ENCODE measurements at places on chromosomes 12 and 14.

DNA sequence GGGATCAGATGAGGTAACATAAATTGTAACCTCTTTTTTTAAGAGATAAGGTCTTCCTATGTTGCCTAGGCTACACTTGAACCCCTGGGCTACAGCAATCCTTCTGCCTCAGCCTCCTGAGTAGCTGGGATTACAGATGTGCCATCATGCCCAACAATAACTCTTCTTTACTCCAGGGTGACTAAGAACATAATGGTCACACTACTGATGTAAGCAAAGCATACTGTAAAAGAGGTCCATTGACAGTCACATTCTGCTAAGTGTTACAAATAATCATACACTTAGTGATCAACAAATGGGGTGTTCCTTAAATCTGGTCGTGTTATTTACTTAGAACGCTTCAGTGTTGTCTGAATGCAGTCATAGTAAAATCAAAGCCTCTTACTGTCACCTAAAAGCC is 68.9 kb downstream of the EPS8 start:
- no peak for DNase-seq

DNA sequence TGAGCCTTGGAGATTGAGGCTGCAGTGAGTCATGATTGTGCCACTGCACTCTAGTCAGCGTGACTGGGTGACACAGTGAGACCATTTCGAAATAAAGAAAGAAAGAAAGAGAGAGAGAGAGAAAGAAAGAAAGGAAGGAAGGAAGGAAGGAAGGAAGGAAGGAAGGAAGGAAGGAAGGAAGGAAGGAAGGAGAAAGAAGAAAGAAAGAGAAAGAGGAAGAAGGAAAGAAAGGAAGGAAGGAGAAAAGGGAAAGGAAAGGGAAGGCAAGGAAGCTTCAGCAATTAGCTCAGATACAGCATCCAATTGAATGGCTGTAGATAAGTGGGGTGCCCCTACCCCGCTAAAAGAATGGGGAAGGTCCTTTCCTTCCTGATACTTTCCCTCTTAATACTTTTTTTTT is 9.5 kb upstream of the NAA30 start:
- DNase-seq, result no peak

GRCh38 chr14:68822132-68822651 is 29.3 kb upstream of the ZFP36L1 start:
- DNase-seq, result no peak

- peak; percentile 50 for DNase-seq
These were observed 608 bp downstream of the PTGES3 start for GRCh38 chr12:56687223-56688128.

DNA sequence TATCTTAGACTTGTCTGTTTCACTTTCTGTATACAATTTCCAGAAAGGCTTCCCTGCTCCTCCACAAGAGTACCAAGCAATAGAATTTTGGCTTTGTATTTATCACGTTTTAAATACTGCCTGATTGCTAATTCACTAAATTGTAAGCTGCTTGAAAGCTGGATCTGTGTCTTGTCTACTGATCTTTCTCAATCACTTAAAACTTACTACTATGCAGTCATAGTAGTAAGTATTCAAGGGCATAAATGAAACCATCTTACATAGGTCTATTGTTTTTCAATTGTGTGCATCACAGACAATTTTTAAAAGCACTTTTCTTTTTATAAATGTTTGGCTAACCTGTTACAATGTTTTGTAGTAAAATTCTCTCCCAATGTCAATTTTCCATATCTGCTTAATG is 1.2 kb upstream of the GLIPR1L2 start:
- DNase-seq, result no peak

GRCh38 chr14:76963372-76963771 is 65.1 kb downstream of the IRF2BPL start:
- DNase-seq, result no peak

DNA sequence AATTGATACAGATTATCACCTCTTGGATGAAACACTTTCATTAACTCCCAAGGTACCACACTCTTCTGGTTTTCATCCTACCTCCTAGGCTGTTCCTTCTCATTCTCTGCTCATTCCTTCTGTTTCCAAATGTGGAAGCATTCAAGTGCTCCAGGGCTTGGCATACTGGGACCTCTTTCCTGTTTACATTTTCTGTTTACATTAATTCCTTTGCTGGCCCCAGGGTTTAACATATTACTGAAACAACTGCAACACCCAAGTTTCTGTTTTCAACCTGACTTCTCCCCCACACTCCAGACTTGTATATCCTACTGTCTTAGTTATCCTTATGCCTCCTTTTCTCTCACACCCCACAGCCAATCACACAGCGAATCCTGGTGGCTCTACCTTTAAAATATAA is 386.3 kb upstream of the GARIN6 start:
- DNase-seq, result no peak

- no peak for DNase-seq
These were observed 29.6 kb downstream of the HIP1R start for GRCh38 chr12:122864894-122865253.

GRCh38 chr12:61554268-61555008 is 705.8 kb upstream of the USP15 start:
- DNase-seq, result no peak

- no peak for DNase-seq
These were observed 41.3 kb downstream of the CD9 start for GRCh38 chr12:6241495-6241894.

- DNase-seq, result no peak
These were observed 371.8 kb downstream of the BCL11B start for GRCh38 chr14:98900236-98900635.

- DNase-seq, result no peak
These were observed 127.1 kb downstream of the TMEM30B start for GRCh38 chr14:61153914-61154545.

GRCh38 chr12:31631809-31632208 is 27.7 kb upstream of the ETFBKMT start:
- DNase-seq, result no peak

DNA sequence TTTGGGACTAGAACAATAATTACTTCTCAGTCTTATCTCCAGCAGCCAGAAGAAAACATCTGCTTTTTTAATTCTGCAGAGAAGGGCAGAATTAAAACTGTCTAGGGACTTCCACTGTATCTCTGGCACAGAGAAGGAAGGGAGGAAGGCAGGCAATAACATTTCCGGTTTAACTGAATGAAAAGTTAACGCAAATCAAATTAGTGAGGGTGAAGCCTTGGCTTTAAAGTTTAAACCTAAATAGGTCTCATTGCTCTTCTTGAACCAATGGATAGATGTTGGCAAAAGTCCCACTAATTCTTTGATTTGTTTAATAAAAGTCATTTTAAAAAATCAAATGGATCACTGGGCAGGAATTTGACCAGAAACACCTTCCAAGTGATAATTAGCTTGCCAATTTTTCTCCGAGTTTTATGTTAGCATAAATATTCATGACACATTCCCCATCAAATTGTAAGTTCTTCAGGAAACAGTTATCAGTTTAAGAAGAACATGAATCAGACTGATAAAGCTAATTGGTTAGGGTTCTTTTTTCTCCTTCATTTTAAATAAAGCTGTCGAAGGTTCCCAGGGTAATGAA is 181.9 kb downstream of the SLC15A5 start:
- DNase-seq, result no peak

DNA sequence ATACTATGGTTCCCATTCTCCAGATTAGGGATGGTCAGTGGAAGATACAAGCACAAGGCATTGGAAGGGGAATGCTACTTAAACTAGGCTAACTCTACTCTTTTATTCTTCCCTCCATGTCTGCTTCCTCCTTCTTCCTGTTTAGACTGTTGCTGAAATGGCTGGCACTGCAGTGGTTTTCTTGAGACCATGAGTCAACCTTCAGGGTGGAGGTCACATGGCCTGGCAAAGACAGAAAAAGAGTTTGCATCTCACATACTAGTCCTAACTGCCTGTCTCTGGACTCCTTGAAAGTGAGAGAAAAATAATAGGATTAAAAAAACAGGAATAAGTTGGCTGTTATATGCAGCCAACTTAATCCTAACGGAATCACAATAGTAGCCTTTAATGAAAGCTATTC is 37.0 kb downstream of the ALDH1L2 start:
- no peak for DNase-seq

DNA sequence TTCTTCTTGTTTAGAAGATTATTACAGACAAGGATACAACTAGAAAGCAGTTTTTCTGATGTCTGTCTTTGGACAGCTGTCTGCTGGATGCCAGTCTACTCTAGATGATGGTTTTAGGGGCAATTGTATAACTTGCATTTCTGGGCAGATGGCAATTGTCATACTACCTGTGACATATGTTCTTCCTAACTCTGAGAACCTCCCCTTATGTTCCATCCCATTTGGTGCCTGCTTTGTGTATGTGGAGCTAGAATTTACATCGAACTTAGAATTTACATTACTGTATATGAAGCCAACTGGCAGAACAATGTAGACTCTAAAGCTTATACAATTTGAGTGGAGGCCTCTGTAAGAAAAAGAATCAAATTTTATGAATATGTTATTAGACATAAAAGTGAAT is 430.2 kb upstream of the SEL1L start:
- DNase-seq, result no peak

DNA sequence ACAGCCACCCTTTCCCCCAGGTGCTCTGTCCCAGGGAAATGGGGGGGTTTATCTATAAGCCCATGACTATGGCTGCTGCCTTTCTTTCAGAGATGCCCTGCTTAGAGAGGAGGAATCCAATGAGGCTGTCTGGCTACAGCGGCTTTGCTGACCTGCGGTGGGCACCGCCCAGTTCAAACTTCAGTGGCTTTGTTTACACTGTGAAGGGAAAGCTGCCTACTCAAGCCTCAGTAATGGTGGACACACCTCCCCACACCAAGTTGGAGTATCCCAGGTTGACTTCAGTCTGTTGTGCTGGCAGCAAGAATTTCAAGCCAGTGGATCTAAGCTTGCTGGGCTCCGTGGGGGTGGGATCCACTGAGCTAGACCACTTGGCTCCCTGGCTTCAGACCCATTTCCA is 869.2 kb downstream of the SLC6A15 start:
- DNase-seq, result no peak

GRCh38 chr14:21454843-21455544 is 929 bp downstream of the CHD8 start:
- no peak for DNase-seq

- no peak for DNase-seq
These were observed 150.8 kb downstream of the PRKCH start for GRCh38 chr14:61472011-61472672.

- DNase-seq, result no peak
These were observed 603.9 kb downstream of the FSCB start for GRCh38 chr14:43903209-43903608.

DNA sequence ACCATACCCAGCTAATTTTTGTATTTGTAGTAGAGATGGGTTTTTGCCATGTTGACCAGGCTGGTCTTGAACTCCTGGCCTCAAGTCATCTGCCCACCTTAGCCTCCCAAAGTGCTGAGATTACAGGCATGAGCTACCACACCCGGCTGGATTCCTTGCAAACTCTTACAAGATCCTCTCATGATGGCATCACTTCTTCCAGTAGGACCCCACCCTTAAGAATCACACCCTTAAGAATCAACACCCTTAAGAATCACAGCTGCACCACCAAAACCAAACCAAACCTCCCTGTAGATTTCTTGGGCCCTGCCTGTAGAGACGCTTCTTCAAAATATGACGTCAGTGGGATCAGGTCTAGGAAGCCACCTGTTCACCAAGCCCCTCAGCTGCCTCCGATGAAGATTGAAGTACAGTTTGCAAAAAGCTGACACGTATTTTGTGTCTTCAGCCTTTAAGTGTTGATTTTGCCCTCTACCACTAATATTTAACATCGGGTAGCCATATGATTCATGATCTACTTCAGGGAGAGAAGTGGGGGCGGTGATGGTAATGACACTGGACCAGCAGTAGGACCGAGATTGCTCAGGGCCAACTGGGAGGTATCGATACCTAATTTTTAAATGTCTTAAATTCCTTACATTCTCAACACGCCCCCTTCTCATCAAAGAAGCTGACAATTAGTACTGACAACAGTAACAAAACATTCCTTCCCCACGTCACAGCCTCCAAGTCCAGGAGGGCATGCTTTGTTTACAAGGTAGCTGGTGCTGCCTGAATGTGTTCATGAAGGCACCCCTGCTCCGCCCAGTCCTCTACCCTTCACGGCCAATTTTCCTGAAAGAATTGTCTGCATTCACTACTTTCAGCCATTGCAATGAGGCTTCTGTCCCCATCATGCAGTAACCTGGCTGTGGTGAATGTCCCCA is 57.2 kb downstream of the ESRRB start:
- no peak for DNase-seq

DNA sequence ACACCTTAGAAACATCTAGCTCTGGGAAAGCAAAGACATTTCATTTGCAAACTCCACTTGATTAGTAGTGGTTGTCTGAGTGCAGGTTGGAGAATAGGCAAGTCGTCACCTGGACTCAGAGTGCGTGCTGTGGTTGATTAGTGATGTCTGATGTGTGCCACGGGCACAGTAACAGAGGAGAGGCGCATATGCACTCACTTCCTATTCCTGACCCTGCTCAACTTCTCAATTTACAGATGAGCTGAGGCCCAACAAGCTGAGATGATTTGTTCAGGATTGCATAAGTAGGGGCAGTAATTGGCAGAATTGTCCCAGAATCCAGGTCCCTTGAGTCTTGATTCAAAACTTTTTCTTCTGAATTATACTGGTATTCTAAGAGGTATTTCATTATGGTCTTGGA is 44.9 kb downstream of the ADCK1 start:
- no peak for DNase-seq

DNA sequence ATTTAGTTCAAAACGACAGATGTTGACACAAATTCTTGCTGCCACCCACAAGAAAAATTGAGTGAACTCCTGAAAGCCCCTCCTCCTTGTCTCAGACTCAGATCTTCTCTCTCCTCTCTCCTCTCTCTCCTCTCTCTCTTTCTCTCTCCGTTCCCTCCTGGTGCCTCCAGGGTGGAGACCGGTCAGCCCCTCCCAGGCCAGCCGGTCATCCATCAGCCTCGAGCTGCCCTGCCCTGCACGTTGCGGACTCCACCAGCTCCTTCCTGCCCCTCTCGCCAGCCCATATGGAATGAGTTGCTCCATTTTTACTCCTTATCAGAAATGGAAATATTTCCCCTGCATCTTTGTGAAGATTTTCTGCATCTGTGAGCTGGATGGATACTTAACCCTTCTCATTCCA is 103.8 kb downstream of the TBX5 start:
- no peak for DNase-seq

GRCh38 chr12:2335513-2335912 is 282.7 kb downstream of the CACNA1C start:
- DNase-seq, result no peak

DNA sequence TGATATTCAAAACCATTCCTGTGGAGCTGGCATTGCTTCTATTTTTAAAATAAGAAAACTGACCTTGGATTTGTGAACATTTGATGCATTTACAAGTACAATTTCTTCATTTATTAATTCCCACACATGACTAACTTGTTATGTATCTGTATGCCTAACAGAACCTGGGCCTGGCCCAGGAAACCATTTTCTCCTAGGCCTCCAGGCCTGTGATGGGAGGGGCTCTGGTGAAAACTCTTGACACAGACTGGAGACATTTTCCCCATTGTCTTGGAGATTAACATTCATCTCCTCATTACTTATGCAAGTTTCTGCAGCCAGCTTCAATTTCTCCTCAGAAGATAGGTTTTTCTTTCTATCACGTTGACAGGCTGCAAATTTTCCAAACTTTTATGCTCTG is 42.0 kb downstream of the GLIPR1L2 start:
- no peak for DNase-seq

GRCh38 chr12:113727651-113728061 is 238.5 kb downstream of the RBM19 start:
- DNase-seq, result no peak

All from C1 segment of cervical spinal cord (tissue), 14 donors.